Daoy (cell line): ENCODE measurements at places on chromosomes 1 and 21.
A peak's percentile ranks its signal among the peaks of the same experiment; 100 is the strongest.

DNA sequence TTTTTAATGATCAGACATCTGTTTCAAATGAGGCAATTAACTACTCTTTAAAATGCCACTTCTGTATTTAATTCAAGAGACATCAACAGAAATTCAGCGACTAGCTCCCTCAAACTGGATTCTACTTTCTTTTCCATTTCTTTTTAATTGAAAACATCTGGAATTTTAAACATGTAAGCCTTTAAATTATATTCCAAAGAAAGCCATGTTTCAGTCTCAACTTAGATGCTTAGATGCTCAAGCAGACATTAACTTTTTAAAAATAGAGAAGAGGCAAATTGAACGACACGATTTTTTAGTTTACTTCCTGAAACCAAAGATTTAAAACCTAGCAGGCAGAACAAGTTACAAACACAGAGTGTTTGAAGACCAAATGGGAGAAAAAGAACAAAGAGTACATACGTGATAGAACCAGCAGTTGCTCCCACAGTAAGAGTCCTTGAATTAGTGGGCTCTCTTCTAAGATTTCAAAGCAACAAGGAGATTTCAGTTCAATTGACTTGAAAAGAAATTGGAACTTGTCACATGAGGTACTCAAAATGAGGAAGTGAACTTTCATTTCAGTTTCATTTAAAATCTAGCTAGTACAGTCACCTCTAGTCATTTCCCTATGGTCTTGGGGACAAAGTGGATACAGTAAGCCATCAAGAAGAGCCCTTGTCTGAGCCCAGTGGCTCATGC is at the start of gene CTSS:
Gene CTSS (minus strand): TSS at position 483 of the 681 bp plus-strand sequence. CDS start 1,015 bp downstream, outside the sequence.
- DNase-seq = peak; percentile 19

DNA sequence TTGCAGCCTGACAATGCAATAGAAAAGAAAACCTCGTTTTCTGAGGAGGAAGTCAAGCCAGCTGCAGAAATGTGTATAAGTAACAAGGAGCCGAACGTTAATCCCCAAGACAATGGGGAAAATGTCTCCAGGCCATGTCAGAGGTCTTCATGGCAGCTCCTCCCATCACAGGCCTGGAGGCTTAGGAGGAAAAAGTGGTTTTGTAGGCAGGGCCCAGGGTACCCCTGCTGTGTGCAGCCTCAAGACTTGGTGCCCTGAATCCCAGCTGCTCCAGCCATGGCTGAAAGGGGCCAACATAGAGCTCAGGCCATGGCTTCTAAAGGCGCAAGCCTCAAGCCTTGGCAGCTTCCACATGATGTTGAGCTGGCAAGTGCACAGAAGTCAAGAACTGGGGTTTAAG is 78.0 kb upstream of the HOOK1 start:
- no peak for DNase-seq

GRCh38 chr1:89390707-89391106 is 26.8 kb downstream of the GBP6 start:
- no peak for DNase-seq

DNA sequence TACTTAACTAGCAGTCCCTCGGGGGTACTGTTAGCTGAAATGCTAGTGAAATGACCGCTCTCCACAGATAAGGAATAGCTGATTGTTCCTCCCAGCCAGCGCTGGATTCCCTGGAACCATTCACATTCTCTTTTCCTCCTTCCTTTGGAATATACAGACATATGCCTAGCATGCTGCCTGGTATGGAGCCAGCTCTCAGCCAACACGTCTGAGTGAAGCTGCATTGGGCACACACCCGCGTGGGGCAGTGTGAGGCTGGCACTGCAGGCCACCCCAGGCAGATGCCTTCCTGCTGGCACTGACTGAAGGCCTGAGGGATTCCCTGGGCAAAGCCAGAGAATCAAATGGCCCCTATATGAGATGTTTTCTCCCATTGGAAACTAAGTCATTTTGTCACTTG is 66.7 kb downstream of the TLR5 start:
- no peak for DNase-seq

DNA sequence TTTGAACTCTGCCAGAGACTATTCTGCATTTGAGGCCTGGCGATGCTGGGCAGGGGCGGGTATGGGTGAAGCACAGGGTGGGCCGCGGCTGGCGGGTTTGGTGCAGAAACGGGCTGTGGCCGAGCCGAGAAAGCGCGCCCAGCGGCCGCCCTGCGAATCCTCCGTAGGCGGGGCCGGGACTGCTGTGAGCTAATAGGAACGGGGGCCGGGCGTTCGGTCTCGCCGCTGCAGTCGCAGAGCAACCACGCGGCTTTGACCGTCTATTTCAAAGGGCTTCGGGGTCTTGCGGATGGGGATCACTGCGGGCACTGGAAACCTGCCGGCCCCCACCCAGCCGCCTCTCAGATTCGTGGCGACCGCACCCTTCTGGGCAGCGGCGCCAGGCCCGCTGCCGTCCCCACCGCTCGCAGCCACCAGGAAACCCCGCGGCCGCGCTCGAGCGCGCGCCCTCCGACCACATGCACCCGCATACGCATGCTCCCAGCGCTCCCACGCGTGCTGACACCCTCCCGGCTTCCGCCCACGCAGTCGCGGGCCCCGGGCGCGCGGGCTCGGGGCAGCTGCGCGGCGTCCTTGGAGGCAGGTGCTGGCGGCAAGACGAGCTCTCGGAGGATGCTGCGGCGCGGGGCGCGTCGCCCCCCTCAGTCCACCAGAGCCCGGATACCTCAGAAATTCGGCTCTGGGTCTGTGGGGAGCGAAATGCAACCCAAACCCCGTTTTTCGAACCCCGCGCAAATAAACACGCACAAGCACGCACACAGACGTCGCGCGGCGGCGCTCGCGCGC is 32.6 kb downstream of the DNTTIP2 start:
- peak; percentile 95 for DNase-seq

GRCh38 chr1:84478876-84479868 is at the start of gene RPF1:
TSS of gene RPF1 (plus strand) at chr1:84479266. CDS start at chr1:84479282, 16 bp downstream.
- peak; percentile 89 for DNase-seq

DNA sequence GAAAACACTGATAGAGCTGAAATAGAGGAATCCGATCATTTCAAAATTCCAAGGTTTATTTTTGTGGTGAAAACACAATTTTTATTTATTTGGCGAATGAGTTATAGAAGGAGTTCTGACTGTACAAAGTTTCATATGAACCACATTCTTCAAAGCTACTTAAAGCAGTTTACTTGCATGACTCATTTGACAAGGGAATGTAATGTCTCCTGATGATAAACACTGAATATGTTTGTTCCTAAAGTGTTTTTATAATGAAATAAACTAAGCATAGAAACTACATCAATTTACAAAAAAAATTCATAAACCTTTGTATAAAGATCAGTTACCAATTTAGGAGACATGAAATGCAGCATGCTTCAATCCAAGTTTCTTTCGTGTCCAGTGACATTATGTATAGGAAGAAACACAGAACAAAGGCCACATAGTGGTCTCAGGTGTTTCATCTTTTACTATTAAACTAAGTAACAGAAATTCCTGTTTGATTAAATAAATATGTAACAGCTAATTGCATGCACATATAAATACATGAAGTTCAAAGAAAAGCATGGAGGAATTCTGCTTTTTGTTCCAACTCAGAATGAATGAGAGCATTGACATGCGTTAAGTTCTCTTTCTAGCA is 2.5 kb downstream of the PRKACB start:
- DNase-seq = peak; percentile 25

DNA sequence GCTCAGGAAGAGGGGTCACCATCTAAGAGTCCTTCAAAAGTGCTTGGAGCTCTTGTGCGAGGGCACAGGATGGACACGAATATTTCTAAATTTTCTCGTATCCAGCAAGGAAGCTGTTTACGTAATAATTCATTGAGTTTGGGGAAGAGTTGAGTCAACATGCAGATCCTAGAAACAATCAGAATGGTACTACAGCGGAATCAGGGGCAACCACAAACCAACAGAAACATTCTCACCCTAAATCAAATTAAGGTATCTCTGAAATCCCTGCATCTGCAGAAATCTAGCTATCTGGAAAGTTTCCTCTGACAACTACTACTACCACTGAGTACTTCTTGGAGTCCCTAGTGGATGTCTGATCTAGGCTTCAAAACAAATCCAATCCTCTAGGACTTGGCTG is 352.4 kb downstream of the LTN1 start:
- DNase-seq = no peak

DNA sequence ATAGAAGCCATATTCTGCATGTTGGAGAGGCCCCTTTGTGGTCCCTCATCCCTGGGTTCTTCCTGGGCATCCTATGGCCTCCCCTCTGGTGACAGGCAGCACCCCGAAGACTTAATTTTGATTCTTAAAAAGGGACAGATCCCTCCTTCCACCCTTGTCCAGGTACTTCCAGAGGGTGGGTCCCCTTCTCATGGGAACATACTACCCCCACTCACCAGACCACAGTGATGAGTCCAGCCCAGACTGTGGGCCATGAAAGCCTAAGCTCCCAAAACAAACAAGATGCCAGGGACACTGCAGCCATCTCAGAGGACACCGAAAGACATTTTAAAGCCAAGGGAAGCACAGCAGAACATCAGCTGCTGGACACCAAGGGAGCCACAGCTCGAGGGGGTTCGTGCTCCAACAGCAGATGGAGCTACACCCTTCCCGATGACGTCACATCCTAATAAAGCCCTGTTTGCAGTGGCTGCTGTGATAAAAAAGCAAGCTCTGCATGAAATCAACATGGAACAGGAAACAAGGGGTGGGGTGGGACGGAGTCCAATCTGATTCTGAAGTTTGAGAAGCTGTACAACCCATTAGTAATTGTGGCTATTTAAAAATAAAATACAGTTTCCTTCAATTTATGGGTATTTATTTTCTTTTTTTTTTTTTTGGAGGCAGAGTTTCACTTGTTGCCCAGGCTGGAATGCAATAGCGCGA is 32.4 kb downstream of the GNB1 start:
- peak; percentile 68 for DNase-seq

DNA sequence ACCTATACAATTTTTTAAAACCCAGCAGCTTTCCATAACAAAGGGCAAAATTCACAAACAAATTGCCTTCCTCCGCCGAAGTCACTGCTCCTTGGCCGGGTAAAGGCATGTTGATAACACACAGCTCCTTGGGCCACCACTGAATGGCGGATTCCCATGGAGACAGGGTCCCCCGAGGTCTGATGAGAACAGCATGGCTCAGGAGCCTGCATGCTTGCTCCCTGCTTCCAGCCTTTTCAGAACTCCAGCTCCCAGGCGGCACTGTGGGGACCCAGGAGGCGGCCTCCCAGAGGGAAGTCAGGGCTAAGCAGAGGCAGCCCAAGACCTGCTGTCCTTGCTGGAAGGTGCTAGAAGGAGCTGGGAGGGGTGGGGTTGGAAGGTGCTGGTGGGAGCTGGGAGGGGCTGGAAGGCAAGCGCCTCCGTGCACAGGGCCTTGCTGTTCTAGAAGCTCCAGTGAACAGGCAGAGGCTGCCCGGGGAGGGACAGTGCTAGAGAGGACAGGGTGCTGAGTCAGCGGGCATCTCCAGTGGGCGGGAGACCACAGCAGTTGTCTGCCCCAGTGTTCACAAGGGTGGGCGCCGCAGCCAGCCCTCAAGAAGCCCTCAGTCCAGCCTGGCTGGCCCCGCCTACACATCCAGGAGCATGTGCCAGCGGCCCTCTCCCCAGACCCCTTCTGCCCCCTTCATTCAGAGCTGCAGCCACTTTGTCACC is 35.1 kb downstream of the PRDM16 start:
- DNase-seq = no peak

GRCh38 chr1:204128964-204129896 is 22.6 kb downstream of the ETNK2 start:
- peak; percentile 76 for DNase-seq

GRCh38 chr1:181643631-181644030 is 160.3 kb downstream of the CACNA1E start:
- no peak for DNase-seq

DNA sequence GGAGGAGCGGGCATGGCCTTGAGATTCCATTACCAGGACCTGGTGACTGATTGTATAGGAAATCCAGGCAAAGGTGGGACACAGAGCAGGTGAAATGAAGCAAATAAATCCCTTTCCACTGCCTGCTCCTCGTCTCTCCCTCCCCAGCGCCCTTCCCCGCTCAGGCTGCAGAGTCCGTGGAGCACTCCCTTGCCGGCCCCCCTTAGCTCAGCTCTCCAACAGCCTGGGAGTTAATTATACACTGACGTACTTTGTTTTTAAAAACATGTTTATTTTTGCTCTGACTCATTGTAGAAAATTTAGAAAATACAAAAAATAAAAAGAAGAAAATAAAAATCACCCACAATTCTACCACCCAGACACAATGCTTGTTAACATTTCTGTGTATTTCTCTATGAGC is 61.7 kb downstream of the LGR6 start:
- no peak for DNase-seq

DNA sequence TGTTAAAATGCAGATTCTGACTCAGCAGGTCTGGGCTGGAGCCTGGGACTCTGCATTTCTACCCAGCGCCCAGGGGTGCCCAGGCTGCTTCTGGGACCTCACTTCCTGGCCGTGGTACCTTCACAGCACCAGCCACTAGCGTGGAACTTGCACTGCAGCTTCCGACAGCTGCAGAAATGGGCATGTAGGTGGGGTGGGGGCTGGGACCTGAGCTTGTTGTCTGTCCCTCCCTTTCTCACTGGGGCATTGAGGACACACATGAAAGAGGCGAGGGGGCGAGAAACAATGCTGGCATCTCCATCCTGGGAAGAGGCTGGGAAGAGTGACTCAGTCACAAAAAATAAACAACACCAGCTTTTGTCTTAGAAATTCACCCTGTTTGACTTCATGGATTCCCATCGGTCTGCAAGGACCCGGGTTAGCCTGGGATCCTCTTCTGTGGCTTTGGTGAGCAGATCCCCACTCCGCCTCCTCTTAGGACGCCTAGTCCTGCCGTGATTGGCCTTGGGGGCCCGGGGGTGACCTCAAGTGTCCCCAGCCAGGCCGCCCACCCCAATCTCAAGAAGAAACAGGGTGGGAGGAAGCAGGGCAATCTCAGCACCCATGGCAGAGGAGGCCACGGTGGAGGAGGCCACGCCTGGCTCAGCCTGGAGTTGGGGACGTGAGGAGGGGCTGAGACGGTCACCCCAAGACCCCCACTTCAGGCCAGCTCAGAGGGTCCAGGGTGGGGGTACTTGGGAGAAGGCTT is 29.9 kb upstream of the POFUT2 start:
- DNase-seq = peak; percentile 84

- no peak for DNase-seq
These were observed 26.1 kb downstream of the METTL13 start for GRCh38 chr1:171807556-171807955.

GRCh38 chr1:161305867-161306519 is 3.8 kb downstream of the MPZ start:
- DNase-seq = peak; percentile 10

- no peak for DNase-seq
These were observed 176.6 kb upstream of the GORAB start for GRCh38 chr1:170355267-170355801.

GRCh38 chr21:38937286-38937790 is 131.6 kb downstream of the ETS2 start:
- DNase-seq = no peak

GRCh38 chr1:100720101-100720500 is 559 bp downstream of the VCAM1 start:
- no peak for DNase-seq

DNA sequence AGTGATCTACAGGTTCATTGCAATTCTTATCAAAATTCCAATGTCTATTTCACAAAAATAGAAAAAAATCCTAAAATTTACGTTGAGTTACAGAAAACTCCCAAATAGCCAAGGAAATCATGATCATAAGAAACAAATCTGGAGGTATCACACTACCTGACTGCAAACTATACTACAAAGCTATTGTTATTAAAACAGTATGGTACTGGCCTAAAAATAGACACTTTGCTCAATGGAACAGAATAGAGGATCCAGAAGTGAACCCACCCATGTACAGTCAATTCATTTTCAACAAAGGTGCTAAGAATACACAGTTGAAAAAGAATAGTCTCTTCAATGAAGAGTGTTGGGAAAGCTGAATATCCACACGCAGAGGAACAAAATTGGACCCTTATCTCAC is 30.2 kb downstream of the GBP2 start:
- no peak for DNase-seq

- DNase-seq = peak; percentile 60
These were observed 43.0 kb downstream of the TMCC2 start for GRCh38 chr1:205270764-205271163.
